Naive thymus-derived CD8-positive, alpha-beta T cell (primary cell): ENCODE measurements at places on chromosomes 1 and 21. TPM values are rescaled to one million over a fixed set of nuclear protein-coding genes. Genes with fewer than 3 reads are reported as not detected.

DNA sequence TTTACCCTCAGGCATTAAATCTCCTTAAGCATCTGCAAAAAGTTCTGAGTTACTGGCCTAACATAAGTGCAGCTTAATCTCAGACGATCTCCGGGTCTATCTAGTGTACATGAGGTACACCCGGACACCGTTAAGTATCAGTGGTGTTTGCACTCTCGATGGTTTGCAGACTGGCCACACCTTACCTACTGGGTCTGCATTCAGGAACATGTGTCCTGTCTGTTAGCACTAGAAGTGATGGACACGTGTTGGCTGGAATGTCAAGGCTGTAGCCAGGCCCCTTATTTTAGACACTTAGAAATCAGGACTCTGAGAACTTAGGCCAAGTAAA is 783 bp upstream of the AGL start:
- H3K4me1 ChIP-seq, result peaks cover 40% of the 10 kb centered on the region
- DNase-seq, result no peak
- H3K4me3 ChIP-seq, result peak overlapping the region; percentile 93

DNA sequence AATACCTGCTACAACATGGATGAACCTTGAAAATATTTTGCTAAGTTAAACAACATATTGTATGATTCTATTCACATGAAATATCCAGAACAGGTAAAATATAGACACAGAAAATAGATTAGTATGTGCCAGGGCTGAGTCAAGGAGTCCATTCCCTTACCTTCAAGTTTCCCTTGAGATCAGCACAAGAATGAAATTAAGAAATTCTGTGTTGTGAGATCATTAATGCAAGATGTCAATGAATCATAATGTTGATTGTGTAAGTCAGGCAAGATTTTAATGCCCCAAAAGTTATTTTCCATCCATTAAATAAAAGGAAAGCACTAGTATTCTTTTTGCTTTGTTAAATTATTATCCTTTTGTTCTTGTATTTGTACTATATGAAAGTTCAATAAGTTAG is 139.4 kb downstream of the MRPL39 start:
- H3K27ac ChIP-seq, result no peak overlapping the region
- no peaks in the 10 kb centered on the region for H3K4me1 ChIP-seq
- no peak for DNase-seq
- no peaks in the 10 kb centered on the region for H3K27me3 ChIP-seq
- no peak overlapping the region for H3K4me3 ChIP-seq
- H3K36me3 ChIP-seq, result peaks cover 3% of the 10 kb centered on the region

DNA sequence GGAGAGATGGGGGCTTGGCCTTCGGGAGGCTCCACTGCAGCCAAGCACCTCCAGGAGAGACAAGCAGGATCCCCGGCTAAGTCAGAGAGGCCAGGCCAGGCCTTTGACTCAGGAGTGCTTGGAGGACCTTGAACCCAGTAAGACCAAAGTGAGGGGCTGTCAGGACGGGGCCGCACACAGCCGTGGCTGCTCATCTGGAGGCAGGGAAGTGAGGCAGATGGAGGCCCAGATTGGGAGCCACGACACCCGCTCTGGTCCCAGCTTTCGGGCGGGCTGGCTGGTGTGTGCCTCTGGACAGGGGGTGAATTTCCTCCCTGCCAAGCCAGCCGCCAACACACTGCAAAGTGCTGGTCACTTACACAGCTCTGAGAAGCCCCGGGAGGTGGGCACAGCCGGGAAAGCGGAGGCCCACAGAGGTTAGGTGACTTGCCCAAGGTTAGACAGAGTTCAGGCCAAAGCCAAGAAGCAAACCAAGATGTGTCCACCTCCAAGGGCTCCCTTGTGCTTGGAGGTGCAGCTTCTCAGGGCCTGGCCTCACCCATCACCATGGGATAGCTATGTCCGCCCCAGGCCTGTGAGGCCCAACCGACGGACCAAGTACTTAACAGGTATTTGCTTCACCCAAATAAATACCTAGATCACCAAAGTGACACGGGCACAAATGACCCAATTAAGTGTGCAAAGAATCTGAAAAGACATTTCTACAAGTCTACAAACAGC is 58.3 kb downstream of the CHD5 start:
- no peak for DNase-seq
- H3K36me3 ChIP-seq, result no peaks in the 10 kb centered on the region
- no peak overlapping the region for H3K27ac ChIP-seq
- peaks cover 14% of the 10 kb centered on the region for H3K27me3 ChIP-seq
- peaks cover 3% of the 10 kb centered on the region for H3K4me1 ChIP-seq

The IGSF21 gene
- not detected for total RNA-seq

DNA sequence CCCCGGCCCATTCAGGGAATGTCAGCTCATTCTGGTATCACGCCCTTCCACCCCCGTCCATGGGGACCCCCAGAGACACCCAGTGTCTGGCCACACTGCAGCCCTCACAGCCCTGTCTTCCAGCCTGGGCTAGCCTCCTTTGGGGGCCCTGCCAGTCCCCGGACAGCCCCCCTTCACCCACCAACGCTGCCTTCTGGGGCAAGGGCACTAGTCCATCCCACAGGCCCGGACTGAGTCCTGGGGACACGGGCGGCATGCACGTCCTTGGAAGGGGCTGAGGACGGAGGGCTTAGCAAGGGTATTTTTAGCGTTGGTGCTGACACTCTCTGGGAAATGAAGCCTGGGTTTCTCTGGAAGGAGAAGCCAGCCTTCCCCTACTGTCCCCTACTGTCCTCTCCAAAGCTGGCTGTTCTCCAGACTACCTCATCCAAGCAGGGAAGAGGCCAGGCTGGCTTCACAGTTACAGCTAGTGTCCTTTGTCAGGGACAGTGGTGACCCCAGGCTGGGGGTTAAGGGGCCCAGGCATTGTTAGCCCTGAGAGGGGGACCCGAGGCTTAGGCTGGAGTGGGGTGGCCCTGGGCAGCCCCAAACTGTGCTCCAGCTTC is 39.5 kb downstream of the COQ8A start:
- H3K4me3 ChIP-seq, result no peak overlapping the region
- no peak for DNase-seq
- H3K4me1 ChIP-seq, result no peaks in the 10 kb centered on the region

GRCh38 chr1:40755067-40755466 is 28.5 kb upstream of the KCNQ4 start:
- H3K27me3 ChIP-seq, result no peaks in the 10 kb centered on the region
- H3K4me1 ChIP-seq, result peaks cover 2% of the 10 kb centered on the region
- peaks cover 4% of the 10 kb centered on the region for H3K36me3 ChIP-seq

GRCh38 chr1:151455966-151456365 is 3.3 kb downstream of the POGZ start:
- H3K4me1 ChIP-seq, result peaks cover 26% of the 10 kb centered on the region
- peaks cover 5% of the 10 kb centered on the region for H3K36me3 ChIP-seq
- H3K4me3 ChIP-seq, result no peak overlapping the region
- DNase-seq, result no peak
- H3K27me3 ChIP-seq, result no peaks in the 10 kb centered on the region

The PBX1 gene
- total RNA-seq, result 1.8 TPM

GRCh38 chr1:194952171-194952570 is 1656.1 kb downstream of the KCNT2 start:
- no peaks in the 10 kb centered on the region for H3K36me3 ChIP-seq
- no peak overlapping the region for H3K4me3 ChIP-seq
- no peaks in the 10 kb centered on the region for H3K4me1 ChIP-seq
- H3K27ac ChIP-seq, result no peak overlapping the region

The DYNLT4 gene
- total RNA-seq, result 1.2 TPM

The IL20 gene
- total RNA-seq, result not detected

- H3K4me1 ChIP-seq, result peaks cover 3% of the 10 kb centered on the region
- H3K36me3 ChIP-seq, result no peaks in the 10 kb centered on the region
- no peak for DNase-seq
- H3K27ac ChIP-seq, result no peak overlapping the region
- no peak overlapping the region for H3K4me3 ChIP-seq
- H3K27me3 ChIP-seq, result peaks cover 31% of the 10 kb centered on the region
Measured at GRCh38 chr1:94036730-94037129, 84.2 kb downstream of the ABCA4 start.

- no peaks in the 10 kb centered on the region for H3K27me3 ChIP-seq
- no peak overlapping the region for H3K4me3 ChIP-seq
- H3K27ac ChIP-seq, result peak overlapping the region; percentile 57
- H3K36me3 ChIP-seq, result peaks cover 8% of the 10 kb centered on the region
- DNase-seq, result no peak
Measured at GRCh38 chr21:45289655-45290515, 2.2 kb upstream of the POFUT2 start.

The FGR gene
- 2.0 TPM for total RNA-seq

- no peak overlapping the region for H3K4me3 ChIP-seq
- H3K27ac ChIP-seq, result no peak overlapping the region
- H3K27me3 ChIP-seq, result peaks cover 3% of the 10 kb centered on the region
- H3K4me1 ChIP-seq, result peaks cover under 1% of the 10 kb centered on the region
- peaks cover 3% of the 10 kb centered on the region for H3K36me3 ChIP-seq
- no peak for DNase-seq
Measured at GRCh38 chr1:246827396-246827795, 103.2 kb downstream of the SCCPDH start.

DNA sequence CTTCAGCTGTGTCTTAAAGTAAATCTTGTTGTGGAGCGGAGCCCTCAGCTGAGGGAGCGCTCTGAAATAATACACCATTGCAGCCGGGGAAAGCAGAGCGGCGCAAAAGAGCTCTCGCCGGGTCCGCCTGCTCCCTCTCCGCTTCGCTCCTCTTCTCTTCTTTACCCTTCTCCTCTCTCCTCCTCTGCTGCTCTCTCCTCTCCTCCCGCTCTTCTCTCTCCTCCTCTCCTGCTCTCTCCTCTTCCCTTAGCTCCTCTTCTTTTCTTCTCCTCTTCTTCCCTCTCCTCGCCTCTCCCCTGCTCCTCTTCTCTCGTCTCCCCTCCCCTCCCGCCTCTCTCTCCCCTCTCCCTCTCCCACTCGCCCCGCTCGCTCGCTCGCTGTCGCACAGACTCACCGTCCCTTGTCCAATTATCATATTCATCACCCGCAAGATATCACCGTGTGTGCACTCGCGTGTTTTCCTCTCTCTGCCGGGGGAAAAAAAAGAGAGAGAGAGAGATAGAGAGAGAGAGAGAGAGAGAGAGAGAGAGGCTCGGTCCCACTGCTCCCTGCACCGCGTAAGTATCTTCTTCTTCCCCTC is at the start of gene PROX1:
Gene PROX1 (plus strand): TSS at position 47 of the 580 bp plus-strand sequence. CDS start 8,563 bp downstream, outside the sequence.
- peak within 1 kb of the TSS; percentile 63 for H3K27ac ChIP-seq
- no peak for DNase-seq
- H3K27me3 ChIP-seq, result peaks cover 81% of the 10 kb centered on the region
- peaks cover 48% of the 10 kb centered on the region for H3K4me1 ChIP-seq
- H3K4me3 ChIP-seq, result peak within 1 kb of the TSS; percentile 90

The GNAT2 gene
- total RNA-seq, result not detected

DNA sequence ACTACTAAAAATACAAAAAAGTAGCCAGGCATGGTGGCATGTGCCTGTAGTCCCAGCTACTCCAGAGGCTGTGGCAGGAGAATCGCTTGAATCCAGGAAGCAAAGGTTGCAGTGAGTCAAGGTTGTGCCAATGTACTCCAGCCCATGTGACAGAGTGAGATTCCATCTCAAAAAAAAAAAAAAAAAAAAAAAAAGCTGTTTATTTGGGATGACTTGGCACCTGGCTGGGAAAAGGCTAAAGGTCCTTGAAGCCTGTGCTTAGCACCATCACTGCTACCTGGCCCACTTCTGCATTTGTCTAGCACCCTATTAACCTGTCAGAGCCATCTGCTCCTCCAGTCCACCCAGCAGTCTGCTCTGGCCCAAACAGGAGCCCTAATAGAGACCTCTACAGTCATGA is 25.0 kb downstream of the PRDX6 start:
- no peak overlapping the region for H3K27ac ChIP-seq
- H3K4me3 ChIP-seq, result no peak overlapping the region
- DNase-seq, result no peak

- H3K27ac ChIP-seq, result peak within 1 kb of the TSS; percentile 96
- DNase-seq, result no peak
- no peaks in the 10 kb centered on the region for H3K27me3 ChIP-seq
- H3K36me3 ChIP-seq, result peaks cover 15% of the 10 kb centered on the region
- H3K4me1 ChIP-seq, result peaks cover 46% of the 10 kb centered on the region
Measured at GRCh38 chr1:89022167-89022959, at the start of gene GBP3. GBP3 (minus strand) TSS chr1:89022866; CDS start chr1:89020721, 2,145 bp downstream.

The ERG gene
- not detected for total RNA-seq

The GBP6 gene
- total RNA-seq, result 0.10 TPM

The GJA5 gene
- not detected for total RNA-seq

The NLRP3 gene
- total RNA-seq, result 2.6 TPM

The HIVEP3 gene
- 6.3 TPM for total RNA-seq

GRCh38 chr1:53165408-53165961 is 23.0 kb upstream of the SLC1A7 start:
- no peak overlapping the region for H3K27ac ChIP-seq
- no peaks in the 10 kb centered on the region for H3K36me3 ChIP-seq
- H3K4me1 ChIP-seq, result no peaks in the 10 kb centered on the region
- H3K27me3 ChIP-seq, result peaks cover 3% of the 10 kb centered on the region
- DNase-seq, result no peak
- H3K4me3 ChIP-seq, result no peak overlapping the region

DNA sequence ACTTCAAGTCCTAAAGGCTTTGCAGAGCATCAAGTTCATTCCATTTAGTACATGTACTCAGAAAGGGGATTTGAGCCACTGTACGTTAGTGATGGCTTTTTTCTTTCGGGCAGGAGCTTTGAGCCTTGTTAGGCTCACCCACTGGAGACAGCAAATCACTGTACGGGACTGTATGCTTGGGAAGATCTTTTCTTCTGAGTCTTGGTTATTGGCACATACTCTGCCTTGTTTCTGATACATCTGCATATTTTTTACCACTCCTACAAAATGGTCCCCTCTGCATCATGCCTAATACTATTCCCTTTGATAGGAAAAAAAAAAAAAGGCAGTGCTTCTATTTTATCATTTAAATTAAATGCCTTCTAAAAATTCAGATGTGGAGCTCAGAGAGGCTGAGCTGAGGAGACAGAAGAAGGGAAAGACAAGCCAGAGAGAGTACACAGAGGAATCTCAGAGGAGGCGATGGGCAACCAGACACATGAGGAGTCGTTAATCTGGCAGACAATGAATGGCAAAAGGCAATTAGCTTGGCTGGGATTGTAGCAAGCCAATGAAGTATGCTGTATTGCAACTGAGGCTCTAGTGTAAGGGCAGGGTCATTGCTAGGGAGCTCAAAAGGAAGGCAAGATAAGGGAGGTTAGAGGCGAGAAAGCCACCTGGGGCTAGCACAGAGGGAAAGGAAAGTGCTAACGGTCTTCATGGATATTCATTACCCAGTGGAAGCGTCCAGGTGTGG is 39.4 kb downstream of the PHC2 start:
- H3K27me3 ChIP-seq, result peaks cover 10% of the 10 kb centered on the region
- H3K4me1 ChIP-seq, result peaks cover 2% of the 10 kb centered on the region
- H3K36me3 ChIP-seq, result no peaks in the 10 kb centered on the region
- no peak overlapping the region for H3K4me3 ChIP-seq
- no peak overlapping the region for H3K27ac ChIP-seq

- no peak overlapping the region for H3K27ac ChIP-seq
- DNase-seq, result no peak
- H3K36me3 ChIP-seq, result no peaks in the 10 kb centered on the region
- H3K4me1 ChIP-seq, result no peaks in the 10 kb centered on the region
- H3K27me3 ChIP-seq, result no peaks in the 10 kb centered on the region
Measured at GRCh38 chr1:79981481-79981880, 975.0 kb upstream of the ADGRL4 start.

- peaks cover 26% of the 10 kb centered on the region for H3K4me1 ChIP-seq
- H3K27ac ChIP-seq, result no peak overlapping the region
- no peaks in the 10 kb centered on the region for H3K27me3 ChIP-seq
Measured at GRCh38 chr1:12138196-12139168, 28.3 kb upstream of the TNFRSF1B start.

GRCh38 chr1:11838349-11839272 is 9.0 kb downstream of the NPPA start:
- H3K4me1 ChIP-seq, result peaks cover 4% of the 10 kb centered on the region
- no peaks in the 10 kb centered on the region for H3K36me3 ChIP-seq

- DNase-seq, result no peak
- H3K27me3 ChIP-seq, result no peaks in the 10 kb centered on the region
- H3K4me1 ChIP-seq, result no peaks in the 10 kb centered on the region
- no peak overlapping the region for H3K27ac ChIP-seq
- H3K36me3 ChIP-seq, result no peaks in the 10 kb centered on the region
Measured at GRCh38 chr1:79974659-79975058, 968.1 kb upstream of the ADGRL4 start.

The ZMYND12 gene
- total RNA-seq, result 0.39 TPM
